ENCODE measurements at places on chromosomes 12 and 14.

DNA sequence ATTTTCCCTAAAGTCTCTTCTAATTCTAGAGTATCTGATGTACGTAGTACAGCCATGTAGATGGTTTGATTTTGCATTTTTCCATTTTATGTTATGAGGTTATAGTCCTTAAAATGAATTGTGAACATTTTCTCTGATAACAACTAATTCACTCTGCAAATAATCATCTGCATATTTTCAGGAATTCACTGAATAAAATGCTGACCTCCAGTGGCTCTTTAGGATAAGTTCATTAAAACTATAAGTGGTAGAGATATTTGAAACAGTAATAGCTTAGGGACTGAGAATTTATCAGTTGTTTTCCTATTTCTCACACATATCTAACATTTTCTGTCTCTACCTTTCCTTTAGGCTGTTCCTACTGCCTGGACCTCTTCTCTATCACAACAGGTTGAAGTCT is 4.4 kb downstream of the MSRB3 start:
- no peak for DNase-seq

DNA sequence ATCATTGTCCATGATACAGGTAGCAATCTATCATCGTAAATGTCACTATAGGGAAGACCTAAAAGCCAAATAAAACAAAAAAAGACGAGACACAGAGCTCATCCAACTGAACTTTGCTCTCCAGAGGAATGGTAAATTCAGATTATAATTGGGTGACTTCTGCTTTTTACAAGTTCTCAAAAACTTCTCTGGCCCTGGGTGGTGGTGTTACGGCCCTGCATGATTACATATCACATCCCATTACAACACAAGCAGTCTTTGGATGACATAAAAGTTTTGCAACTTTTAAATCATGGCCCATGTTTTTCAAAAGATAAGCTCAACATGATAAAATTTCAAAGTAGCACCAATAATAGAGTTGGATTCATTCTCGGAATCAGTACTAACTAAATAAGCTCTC is 299.6 kb downstream of the DIO2 start:
- DNase-seq, result no peak

DNA sequence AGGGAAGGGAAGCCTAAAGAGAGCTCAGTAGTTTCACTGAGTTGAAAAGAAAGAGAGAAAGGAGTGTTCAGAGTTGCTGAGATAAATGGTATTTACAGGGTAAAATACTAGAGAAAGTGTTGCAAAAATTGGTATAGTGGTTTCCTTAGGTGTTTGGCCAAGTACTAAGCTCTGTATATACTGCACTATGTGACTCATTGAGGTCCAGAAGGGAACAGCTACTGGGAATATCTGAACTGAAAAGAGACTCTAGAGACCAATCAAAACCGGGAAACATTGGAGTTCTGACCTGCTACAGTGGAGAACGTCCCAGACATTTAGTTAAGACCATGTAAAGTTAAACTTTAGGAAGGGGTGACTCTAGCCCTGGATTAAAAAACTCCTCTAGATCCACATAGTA is 42.7 kb upstream of the ALX1 start:
- DNase-seq, result no peak

- no peak for DNase-seq
These were observed 327.8 kb downstream of the MED13L start for GRCh38 chr12:115949675-115950074.

DNA sequence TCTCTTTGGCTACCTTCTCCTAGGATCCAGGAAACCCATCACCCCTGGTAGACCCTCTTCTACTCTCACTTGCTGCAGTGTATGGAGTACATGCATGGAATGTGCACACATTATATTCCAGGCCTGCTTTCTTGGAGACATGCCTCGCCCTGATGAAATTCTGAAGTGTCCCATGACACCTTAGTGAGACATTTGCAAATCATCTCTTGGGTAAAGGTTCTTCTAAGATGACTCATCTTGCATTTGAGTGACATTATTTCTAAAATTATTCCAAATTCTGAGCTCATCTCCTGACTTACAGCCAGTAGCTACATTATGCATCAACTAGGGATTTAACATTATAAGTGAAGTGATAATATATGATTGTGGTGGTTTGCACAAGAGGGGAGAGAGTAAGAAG is 49.8 kb downstream of the SDR9C7 start:
- DNase-seq, result no peak
